ENCODE measurements at places on chromosomes 16 and 17.

- no peak for DNase-seq
Observed at GRCh38 chr16:79380995-79381602, 219.4 kb downstream of the MAF start.

GRCh38 chr17:38355251-38355650, 3.6 kb downstream of the SOCS7 start:
- DNase-seq = no peak

DNA sequence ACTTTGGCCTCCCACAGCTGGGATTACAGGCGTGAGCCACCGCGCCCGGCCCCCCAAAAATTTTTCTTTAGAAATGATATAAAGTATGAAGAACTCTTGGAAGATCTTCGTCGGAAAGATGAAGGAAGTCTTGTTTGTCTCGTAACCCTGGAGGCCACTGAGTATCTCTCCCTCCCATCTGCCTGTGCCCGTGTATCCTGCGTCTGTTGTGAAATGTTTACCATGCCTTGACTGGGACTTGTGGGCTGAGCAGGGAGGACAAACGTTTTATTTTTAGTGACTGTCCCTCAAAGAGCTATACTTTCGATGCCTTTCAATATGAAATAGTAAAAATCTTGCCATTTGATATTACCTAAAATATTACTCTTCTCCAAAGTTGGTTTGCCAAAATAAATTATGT, 121.2 kb downstream of the RPTOR start:
- no peak for DNase-seq

DNA sequence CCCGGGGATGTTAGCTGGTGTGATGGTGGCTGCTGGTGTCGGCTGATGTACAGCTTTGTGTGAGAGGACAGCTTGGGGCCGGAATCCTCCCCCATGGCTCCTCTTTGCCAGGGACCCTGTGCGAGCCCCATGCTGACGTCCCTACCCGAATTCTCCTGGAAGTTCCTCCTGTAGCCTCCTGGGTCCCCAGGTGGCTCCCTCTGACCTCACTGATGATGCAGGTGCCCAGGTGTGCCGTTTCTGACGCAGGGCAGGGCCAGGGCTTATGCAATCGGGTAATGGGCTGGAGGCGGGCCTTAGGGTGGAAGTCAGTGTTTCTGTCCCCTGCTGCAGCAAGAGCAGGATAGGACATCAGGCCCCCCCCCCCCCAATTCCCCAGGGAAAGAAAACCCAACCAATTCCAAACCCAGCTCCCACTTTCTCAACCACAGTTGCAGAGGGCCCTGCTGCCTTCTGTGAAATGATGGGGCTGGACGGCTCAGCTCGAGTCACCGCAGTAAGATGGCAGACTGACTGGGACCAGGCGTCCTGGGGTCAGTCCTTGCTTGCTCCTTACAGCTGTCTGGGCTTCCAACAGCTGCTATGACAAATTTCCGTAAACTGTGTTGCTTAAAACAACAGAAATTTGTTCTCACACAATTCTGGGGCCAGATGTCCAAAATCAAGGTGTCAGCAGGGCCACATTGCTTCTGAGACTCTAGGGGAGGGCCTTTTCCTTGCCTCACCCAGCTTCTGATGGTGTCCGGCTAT, 139.0 kb upstream of the PLCG2 start:
- no peak for DNase-seq

DNA sequence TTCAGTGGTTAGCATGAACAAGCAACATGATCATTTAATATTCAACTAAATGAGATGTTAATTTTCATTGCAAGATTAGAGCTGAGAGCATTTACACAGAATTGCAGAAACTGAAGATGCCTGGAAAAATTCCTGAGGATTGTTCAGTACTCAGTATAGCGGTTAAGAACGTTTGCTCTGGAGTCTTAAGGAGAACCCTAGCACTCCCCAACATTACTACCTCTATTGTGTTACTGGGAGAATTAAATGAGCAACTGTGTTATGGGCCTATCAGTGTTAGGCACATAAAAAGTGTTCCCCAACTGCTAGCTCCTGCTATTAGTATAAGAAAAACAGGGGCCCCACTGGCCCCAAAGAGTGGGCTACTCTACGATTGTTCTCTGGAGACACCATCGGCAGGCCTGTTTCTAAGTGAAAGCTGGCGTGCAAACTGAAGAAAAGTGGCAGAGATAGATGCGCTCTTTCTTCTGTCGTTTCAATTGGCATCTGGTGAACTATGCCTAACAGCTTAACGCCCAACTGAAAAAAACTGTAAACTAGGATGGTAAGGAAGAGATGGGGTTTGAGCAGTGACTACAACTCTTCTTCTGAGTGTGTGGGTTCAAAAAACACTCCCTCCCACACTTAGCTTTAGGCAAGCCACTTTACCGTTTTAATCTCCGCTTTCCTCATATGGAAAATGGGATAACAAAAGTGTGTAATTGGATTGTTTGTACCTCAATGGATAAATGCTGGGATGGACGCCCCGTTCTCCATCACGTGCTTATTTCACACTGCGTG, 1.3 kb downstream of the CDR2 start:
- DNase-seq = no peak

DNA sequence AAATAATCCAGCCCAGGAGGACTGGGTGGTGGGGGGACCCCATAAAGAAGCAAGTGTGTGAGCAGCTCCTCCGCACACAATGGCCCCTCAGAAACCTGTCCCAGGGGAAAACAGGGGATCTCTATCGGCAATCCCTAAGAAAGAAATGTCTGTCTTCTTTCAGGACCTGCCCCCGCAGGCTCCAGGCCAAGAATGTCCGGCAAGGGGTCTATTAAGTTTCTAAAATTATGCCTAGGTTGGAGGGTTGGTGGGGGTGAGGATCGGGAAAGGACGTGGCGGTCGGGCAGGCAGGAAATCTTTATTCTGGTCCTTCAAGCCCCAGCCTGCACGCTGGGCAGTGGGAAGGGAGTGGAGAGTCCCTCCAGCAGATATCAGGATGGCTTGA, 23.4 kb upstream of the LITAF start:
- no peak for DNase-seq

DNA sequence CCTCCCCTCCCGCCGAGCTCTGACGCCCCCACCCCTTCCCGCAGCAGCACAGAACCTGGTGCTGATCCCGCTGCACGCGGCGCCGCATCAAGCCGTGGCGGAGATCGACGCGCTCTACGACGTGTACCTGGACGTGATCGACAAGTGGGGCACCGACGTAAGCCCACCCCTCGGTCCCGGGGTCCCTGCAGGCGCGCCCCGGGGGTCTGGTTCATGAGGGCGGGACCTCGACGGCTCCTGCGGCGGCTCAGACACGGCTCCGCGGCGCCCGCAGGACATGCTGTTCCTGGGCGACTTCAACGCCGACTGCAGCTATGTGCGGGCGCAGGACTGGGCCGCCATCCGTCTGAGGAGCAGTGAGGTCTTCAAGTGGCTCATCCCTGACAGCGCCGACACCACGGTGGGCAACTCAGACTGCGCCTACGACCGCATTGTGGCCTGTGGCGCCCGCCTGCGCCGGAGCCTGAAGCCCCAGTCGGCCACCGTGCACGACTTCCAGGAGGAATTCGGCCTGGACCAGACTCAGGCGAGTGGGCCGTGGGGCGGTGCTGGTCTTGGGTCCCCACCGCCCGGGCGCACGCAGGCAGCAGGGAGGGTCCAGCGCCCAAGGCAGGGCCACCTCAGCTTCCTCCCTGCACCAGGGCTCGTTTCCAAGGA, 1.4 kb downstream of the DNASE1L2 start:
- DNase-seq = no peak

GRCh38 chr16:58471209-58471975, 28.6 kb upstream of the NDRG4 start:
- DNase-seq = no peak

DNA sequence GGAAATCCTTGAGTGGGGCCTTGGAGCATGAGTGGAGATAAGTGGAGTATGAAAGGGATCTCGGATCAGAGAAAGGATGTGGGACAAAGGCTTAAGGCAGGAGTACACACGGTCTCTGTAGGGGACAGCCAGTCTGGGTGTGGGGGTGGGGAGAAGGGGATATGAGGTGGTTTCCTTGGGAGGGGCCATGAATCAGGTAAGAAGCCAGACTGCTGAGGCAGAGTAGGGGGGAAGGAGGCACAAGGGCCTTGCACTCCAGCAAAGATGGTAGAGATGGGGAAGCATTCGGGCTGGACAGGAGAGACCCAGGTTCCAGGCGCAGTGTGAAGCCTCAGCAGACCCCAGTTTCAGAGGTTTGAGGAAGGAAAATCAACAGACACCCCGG, 1.6 kb downstream of the HSD11B2 start:
- DNase-seq = no peak

GRCh38 chr17:61720016-61720795, 129.2 kb upstream of the NACA2 start:
- no peak for DNase-seq

GRCh38 chr17:47929218-47930000, 12.0 kb upstream of the PNPO start:
- no peak for DNase-seq

DNA sequence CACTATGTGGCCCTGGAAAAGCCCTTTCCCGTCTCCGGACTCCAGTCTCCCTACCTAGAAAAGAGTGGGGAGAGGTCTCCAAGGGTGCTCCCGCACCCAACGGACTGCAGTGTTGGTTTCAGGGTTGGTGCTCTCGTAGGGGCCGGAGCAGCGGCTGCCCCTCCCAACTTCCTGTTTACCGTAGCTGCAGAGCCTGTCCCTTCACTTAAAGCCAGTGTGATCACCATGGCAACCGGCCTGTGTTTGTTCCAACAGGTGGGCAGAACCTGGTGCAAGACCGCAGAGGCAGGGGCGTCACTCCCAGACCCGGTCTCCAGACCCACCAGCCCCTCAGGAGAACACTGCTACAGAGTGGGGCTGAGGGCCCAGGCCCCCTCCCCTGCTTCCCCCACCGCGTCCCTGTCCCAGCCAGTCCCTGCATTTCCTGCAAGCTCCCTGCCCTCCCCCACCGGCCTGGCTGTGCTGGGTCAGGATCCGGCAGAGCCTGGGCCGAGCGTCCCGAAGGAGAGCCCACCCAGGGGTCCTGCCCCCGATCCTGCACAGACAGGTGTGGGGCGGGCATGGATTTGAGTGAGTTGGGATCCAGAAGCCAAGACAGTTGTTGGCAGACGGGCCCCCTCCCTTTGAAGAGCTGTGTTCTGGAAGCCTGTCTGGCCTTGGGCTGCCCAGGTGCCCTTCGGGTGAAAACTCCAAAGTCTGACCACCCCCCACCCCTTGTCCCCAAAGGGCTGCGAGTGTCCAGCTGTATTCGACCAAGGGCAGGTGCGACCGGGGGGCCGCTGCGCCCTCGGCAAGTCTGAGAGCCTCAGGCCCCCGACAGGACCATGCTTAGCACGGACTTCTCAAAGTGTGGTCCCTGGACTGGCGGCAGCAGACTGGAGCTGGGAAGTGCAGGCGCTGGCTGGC, 1.5 kb upstream of the BAIAP3 start:
- no peak for DNase-seq

DNA sequence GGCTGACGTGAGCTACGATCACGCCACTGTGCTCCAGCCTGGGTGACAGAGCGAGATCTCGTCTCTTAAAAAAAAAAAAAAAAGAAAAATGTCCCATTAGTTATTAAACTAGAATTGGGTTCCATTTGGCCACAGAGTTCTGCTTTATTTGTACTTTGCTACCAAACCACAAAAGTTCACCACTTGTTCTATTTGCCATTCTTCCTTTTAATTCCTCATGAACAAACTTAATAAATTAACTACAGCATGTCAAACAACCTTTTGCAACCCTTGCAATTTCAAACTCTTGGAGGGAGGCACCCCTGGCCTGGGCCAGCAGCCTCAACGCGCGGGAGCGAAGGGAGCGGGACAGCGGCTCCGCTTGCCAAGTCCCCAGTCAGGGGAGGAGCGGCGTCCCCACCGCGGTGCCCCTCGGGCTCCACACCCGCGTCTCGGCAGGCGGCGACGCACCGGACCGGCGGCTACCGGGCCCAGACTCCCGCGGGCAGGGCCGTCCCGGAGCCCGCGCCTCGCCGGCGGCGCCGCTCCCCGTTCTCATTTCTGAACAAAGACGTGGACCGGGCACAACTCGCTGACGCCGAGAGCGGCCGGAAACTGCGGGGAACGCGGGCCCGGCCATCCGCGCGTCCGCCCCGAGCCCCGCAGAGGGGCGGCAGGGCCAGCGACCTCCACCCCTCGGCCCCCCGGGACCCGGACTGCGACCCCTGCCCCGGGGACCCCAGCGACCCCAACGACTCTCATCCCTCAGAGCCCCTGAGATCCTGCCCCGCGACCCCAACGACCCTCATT, 775 bp downstream of the CYTH1 start:
- no peak for DNase-seq

- no peak for DNase-seq
Observed at GRCh38 chr17:74767111-74767516, 9.0 kb downstream of the NAT9 start.

DNA sequence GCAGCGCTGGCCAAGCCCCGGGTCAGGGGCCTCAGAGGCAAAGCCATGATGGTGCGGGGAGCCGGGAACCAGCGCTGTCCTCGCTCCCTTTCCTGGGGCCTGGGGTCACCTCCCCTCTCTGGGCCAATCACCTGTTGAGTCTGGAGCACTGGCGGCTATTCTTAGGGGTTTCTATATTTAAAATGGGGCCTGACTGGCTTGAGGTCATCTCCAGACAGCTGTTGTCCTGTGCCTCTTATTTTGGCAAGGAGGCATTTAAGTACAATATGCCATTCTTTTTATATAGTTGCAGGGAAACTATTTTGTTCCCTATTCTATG, at the start of gene COX6A2:
Gene COX6A2 (minus strand): TSS at position 82 of the 319 bp plus-strand sequence. CDS start 35 bp downstream, at position 47.
- no peak for DNase-seq

- no peak for DNase-seq
Observed at GRCh38 chr17:2068031-2068518, 13.2 kb downstream of the HIC1 start.

- DNase-seq = no peak
Observed at GRCh38 chr17:79905832-79906231, 66.6 kb upstream of the CBX4 start.

GRCh38 chr16:23902034-23902747, 66.4 kb downstream of the PRKCB start:
- no peak for DNase-seq

GRCh38 chr17:46063241-46063640, 64.2 kb downstream of the STH start:
- DNase-seq = peak; percentile 66

- no peak for DNase-seq
Observed at GRCh38 chr16:17403859-17404545, 66.8 kb downstream of the XYLT1 start.

DNA sequence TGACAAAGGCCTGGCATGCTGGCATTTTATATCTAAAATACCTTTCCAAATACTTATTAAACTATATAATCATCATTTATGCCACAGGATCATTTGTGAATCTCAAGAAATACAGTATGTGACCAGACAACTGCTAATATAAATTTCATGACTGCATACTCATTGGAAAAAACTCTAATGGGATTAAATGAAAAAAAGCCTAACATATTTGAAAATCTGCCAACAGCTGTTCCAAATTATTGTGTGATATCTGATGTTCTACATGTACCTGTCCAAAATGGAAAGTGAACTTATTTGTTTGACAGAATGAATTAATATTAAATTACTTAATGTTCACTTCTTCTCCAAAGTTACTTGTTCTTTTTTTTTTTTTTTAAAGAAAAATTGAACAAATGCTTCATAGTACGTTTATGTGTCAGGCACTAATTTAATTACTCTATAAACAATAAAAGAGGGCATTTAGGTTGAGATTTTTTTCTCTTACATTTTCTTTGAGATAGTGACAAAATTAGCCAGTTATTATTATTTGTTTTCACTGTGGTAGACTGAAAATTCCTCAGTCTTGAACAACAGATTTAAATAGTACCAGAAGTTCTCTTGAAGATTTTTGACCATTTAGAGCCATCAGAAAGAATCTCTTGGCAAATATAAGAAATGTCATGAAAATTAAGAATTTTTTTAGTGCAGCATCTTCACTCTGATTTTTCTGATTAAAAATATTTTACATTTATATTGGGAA, 114.0 kb downstream of the FTO start:
- DNase-seq = no peak

Measured in keratinocyte (primary cell).